GM06990 (cell line): ENCODE measurements at places on chromosomes 2 and 18.

- no peak for DNase-seq
These were observed 237.5 kb downstream of the ZBTB7C start for GRCh38 chr18:48171490-48172188.

- no peak for DNase-seq
These were observed 127.7 kb downstream of the RNF152 start for GRCh38 chr18:61765097-61765496.

- no peak for DNase-seq
These were observed 231.6 kb upstream of the SMAD2 start for GRCh38 chr18:48161911-48162698.

DNA sequence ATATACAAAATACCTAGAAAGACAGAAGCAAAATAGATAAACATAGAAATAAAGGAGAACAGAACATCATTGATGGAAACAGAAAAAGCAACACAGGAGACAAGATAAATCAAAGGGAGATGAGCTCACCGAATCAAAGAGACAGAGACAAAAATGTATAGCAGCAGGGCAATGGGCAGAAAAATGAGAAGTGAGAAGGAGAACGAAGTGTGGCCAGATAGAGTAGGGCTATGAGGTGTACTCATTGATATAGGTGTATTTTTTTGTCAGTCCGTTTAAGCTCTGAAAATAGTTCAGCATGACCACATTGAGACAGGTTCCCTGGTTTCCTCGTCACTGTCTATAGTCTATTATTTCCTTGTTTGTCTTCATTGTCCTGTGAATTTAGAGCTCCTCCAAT, 55.1 kb downstream of the SP100 start:
- DNase-seq = no peak

- DNase-seq = no peak
These were observed 1.4 kb downstream of the NCL start for GRCh38 chr2:231462729-231463465.

DNA sequence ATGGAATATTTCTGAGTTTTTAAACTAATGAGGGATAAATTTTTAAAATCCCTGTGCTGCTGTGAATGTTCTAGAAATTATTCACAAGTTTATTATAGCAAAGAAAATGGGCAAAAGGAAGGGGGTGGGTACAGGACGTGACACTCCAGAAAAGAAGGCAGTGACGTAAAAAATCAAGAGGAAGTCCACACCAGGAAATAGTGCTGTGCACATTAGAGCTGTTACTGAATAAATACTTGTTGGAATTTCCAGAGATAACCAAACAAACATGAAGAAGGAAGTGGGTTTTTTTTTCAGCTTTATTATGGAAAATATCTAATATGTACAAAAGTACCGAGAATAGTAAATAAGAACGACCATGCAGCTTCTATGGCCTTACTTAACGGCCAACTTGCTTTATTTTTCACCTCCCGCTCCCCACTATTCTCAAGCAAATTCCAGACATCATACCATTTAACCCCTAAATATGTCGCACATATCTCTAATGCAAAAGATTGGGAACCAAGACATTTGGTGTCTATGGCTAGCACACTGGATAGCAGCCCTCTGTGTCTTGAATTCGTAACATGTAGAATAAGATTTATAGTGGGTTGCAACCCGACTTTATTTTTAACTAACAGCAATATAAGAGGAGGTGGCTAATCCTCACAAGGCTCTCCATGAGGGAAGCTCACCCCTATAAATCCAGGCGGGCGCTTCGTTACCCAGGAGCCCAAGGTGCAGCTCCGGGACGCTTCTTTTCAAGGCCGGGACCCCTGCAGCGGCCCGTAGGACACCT, 580 bp upstream of the NDUFV2 start:
- DNase-seq = no peak

GRCh38 chr2:151777487-151777886, 43.2 kb upstream of the NEB start:
- no peak for DNase-seq
